ENCODE measurements at places on chromosomes 1 and 21.
A peak's percentile ranks its signal among the peaks of the same experiment; 100 is the strongest.

DNA sequence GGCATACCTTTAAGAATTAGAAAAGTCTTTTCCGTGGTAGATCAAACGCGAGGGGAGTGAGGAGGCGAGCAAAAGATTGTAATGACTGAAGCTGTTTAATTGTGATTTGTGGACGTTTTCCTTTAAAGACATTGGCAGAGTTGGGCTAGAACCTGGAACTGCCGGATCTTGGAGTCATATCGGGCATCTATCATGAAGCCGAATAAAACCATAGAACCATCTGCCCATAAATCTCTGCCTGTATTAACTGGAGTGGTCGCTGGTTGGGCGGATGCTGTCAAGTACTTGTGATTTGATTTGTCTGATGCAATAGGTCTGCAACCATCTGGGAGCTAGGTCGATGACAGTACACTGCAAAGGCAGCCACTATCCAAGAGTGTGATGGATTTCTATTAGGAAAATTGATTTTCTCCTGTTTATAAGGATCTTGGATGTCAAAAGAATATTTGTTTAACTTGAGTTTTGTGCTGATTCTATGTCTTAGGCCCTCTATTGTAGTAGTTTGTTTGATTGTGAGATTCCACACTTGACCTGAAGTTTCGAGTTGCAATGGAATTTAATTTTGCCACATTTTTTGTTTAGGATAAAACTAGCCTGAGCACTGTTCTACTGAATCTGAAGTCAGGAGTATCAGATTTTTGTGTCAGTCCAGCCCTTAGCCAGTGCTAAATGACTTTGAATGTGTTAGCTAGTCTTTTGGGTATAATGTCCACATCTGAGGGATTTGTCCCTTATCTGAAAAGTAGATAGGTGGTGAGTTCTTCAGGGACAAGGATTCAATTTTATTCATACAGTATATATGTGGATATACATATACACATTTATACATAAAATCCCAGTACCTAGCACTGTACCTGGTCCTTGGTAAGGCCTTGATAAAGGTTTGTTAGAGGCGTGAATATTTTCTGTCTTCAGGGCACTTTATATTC is 1.2 kb downstream of the SARS1 start:
- peak; percentile 48 for DNase-seq

- DNase-seq = no peak
Measured at GRCh38 chr1:245301921-245302320, 147.1 kb downstream of the KIF26B start.

DNA sequence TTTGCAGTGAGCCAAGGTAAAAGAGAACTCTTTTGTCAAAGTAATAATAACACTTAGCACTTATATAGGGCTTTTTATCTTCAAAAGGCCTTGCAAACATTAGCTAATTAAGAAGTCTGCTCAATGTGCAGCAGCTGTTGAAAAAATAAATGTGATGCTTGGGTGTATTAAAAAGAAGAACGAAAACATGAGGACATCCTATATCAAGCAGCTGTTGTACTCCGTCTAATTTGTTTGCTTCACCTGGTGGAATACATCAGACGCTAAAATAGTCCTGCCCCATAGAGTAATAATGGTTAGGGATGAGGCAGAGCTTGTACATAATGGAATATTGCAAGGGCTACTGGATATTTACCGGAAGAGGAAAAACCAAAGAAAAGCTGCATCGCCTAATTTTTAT is 299.5 kb downstream of the ST6GALNAC3 start:
- DNase-seq = no peak

GRCh38 chr1:240351690-240352089 is 260.0 kb downstream of the FMN2 start:
- no peak for DNase-seq

- DNase-seq = no peak
Measured at GRCh38 chr1:39170731-39171667, 33.5 kb upstream of the MACF1 start.

DNA sequence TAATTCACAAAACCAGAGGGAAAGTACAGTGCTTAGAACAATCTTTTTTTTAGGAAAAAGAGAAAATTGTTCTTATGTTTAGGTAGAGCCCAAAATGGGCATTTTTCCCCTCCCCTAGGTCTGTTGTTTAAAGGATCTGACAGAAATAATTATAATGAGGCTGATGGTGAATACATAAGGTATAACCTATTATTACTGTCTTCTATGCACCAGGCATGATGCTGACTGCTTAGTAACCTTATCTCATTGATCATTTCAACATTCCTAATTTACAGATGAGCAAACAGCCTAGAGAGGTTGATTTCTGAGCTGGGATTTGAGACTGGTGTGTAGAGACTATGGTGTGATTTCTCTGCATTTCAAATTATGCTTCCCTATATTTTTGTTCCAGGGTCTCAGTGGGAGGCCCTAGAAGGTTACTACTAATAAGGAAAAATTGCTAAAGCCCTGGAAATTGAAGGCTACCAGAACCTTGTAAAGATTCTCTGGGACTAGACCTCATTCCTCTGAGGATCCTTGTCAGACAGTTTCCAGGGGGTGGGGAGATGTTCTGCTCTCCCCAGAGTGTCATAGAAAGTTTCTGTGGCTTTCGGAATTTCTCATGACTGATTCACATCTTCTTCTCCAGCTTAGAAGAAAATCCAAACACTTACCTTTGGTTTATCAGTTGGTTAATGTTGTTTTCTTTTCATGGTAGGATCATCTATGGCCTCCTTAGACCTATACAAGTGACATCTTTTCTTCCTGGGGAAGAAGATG is 44.9 kb downstream of the ROR1 start:
- DNase-seq = no peak

- no peak for DNase-seq
Measured at GRCh38 chr21:46128106-46128932, 27.1 kb downstream of the FTCD start.
